ENCODE measurements at places on chromosomes 4 and X.

- no peak for DNase-seq
Measured at GRCh38 chrX:78092296-78092695, 11.8 kb upstream of the PGK1 start.

DNA sequence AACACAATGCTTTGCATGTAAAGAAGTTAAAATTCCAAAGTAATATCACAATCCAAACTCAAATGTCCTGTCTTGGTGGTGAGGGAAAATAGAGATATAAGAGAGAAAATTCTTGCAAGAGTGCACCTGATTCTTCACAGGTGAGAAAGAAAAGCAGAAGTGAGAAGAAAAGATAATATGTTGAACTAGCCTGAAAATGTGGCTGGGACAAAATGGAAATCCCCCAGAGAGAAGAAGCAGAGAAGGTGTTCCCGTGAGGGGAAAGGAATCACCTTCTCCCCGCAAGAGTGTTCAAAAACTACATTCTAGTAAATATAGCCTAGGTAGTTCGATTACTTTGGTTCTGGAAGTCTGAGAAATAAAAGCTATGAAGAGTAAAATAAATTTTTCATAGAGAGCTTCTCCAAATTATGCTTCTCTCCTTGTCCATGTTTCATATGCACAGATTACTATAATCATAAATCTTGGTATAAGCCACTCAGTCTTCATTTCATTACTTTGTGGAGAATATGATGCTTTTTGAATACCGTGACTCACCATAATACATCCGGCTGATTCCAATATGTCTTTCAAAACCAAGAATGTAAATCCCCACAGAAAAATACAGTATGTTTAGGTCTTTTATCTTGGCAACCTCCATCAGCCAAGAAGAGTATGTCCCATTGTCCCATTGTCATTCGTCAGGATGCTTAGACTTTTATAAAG is 63.1 kb downstream of the COX18 start:
- DNase-seq: no peak

- no peak for DNase-seq
Measured at GRCh38 chr4:26731351-26732035, 129.1 kb upstream of the STIM2 start.

GRCh38 chr4:110344165-110344564 is 131.8 kb upstream of the ENPEP start:
- DNase-seq: no peak

DNA sequence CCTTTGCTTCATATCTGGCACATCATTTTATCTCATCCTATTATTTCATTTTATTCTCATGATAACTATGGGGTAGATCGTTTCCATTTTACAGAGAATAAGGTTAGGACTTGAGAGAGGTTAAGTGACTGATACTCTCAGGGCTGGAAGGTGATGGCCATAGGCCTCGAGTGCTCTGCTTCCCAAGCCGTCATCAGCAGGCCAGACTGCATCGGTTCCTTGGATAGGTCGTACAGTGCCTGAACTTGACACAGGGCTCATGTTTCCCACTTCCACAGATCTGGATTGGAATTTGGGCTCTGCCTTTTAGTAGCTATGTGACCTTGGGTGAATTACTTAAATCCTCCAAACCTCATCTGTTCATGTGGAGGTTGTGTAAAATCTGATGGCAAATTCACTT is 81.4 kb downstream of the TMEM131L start:
- DNase-seq: no peak

DNA sequence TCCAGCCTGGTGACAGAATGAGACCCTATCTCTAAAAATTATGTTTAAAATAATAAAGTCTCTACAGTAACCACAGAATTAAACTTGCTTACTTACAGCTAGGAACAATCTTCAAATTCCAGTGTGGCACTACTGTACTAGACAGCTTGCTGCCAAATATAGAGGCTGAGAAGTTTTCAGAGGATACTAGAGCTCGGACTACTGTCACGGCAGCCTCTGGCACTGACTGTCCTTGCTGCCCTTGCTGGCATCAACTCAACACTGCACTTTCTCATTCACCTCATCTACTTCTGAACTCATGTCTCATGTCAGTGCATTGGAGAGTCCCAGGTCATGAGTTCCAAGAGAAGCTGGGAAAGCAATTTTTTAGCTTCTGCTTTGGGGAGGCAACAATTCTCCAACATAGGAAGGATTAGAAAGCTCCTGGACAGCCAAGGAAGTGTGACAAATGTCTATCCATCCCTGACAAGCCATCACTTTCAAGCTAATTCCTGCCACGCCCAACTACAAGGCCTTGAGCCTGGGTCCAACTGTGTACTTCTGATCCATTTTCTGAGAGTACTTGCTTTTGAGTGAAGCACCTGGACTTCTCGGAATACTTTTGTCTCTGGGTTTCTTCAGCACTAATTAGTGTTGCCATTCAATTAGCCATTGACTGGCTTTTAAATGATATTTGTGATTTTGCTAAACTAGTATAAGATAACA is 98.6 kb upstream of the NR3C2 start:
- no peak for DNase-seq

- DNase-seq: peak; percentile 77
Measured at GRCh38 chr4:176320340-176320975, 692 bp downstream of the SPCS3 start.

All from stimulated activated CD4-positive, alpha-beta T cell treated with anti-CD3 and anti-CD28 coated beads, Interleukin-12 subunit alpha, Interleukin-12 subunit beta, amount 100 ng/mL, for 24 hours (primary cell).